Activated CD8-positive, alpha-beta memory T cell treated with anti-CD3 and anti-CD28 coated beads for 1 hour (primary cell): ENCODE measurements at places on chromosomes 4 and X.

- DNase-seq: no peak
These were observed 262.6 kb downstream of the CHIC1 start for GRCh38 chrX:73825569-73825968.

- DNase-seq: no peak
These were observed 608.6 kb upstream of the AADAT start for GRCh38 chr4:170698334-170698733.

DNA sequence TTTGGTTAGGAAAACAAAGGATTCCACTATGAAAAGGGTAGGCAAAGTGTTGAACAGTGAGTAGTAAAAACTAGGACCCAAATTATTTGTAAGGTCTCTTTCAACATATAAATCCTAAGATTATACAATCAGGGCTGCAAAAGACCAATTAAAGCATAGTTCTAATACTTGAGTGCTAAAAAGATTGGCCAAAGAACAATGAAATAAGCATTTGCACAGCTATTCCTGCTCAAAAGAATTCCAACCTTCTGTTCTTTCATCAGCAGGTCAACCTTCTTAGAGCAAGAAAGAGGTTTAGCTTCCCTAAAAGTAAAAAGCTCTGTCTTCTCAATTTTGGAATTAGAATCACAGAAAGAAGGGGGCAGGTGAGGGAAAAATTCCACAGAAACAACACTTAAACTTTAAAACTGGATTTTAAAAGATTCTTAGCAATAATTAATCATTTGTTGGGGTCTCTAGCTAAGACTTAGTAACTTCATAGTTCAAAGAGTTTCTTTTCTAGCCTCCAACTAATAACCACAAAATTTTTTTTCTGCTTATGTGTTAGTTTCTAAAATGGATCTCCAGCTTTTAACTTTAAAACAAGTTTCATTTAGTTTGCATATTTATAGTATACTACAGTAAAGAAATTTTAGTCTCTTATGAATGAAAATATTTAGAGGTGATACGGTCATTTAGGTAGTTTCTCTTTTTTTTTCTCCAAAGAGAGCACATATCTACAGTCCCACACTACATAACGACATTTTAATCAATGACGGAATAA is 16.3 kb downstream of the TSPAN5 start:
- DNase-seq: no peak

DNA sequence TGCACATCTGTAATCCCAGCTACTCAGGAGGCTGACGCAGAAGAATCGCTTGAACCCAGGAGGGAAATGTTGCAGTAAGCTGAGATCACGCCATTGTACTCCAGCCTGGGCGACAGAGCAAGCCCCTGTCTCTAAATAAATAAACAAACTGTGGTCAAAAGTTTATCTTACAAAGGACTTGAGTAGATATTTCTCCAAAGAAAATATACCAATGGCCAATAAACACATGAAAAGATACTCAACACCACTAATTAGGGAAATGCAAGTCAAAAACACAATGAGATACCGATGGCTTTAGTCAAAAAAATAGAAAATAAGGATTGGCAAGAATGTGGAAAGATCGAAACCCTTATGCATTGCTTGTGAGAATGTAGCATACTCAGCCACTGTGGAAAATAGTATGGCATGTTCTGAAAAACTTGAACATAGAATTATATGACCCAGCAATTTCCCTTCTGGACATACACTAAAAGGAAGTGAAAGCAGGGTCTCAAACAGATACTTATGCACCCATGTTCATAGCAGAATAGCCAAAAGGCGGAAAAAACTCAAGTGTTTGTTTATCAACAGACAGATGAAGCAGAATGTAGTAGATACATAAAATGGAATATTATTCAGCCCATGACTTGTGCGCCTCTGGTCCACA is 2.0 kb upstream of the CFAP97 start:
- DNase-seq: no peak

- DNase-seq: no peak
These were observed 54.5 kb upstream of the BCOR start for GRCh38 chrX:40152173-40152711.

DNA sequence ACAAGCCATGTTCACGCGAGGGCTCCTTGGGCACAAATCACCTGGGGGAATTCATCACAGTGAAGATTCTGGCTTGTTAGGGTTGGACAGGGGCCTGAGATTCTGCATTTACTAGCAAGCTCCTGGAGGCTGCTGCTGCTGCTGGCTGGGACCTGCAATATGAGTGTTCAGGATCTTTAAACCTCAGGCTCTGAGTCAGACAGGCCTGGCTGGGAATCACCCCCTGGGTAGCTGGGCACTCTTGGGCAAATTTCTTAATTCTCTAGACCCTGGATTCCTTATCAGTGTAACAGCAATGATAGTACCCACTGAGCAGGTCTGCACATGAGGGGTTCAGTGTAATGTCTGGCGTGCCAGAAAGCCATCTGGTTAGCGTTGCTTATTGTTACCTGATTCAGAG is 101.5 kb downstream of the DHX15 start:
- DNase-seq: no peak

- DNase-seq: no peak
These were observed 125.4 kb upstream of the ZCCHC13 start for GRCh38 chrX:74178536-74178935.

DNA sequence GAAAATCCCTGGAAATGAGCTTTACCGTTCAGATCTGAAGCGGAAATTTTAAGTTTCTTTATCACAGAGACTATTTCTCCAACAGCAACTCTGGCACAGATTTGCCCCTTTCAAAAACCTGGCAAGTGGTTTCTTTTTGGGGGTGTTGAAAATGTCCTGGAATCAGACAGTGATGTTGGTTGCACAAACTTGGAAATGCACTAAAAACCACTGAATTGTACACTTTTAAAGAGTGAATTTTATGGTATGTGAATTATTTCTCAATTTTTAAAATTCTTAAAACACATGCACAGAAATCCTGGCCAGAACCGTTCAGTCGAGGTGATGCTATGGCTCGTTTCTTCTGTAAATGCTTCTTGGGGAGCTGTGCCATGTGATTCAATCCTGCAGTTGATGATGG is 121.2 kb upstream of the RBPJ start:
- DNase-seq: no peak

- DNase-seq: no peak
These were observed 419.4 kb downstream of the C4orf33 start for GRCh38 chr4:129515356-129515755.

- no peak for DNase-seq
These were observed 5.7 kb upstream of the PLCXD1 start for GRCh38 chrX:275476-275966.

DNA sequence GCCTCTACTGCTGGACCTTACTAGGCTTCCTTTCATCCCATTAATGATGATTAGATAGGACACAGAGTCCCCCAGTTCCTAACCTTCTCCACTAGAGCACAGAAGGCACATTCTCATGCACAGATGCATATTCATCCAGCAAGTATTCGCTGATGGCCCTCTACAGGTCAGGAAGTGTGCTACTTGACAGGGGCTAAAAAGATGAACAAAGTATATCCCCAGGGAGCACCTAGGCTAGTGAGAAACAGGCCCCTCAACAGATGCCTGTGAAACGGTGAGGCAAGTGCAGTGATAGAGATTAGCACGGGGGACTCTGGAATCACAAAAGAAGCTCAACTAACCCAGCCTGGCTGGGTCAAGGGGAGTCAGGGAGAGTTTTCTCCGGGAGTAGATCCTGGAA is 95.8 kb downstream of the MGST2 start:
- DNase-seq: no peak

- no peak for DNase-seq
These were observed 38.9 kb downstream of the TKTL1 start for GRCh38 chrX:154334496-154334895.

GRCh38 chrX:129939986-129940385 is 34.0 kb downstream of the UTP14A start:
- DNase-seq: no peak

GRCh38 chrX:136369377-136369776 is 68.6 kb downstream of the ADGRG4 start:
- no peak for DNase-seq

- DNase-seq: no peak
These were observed at the start of gene DCLK2 for GRCh38 chr4:150078041-150078578. DCLK2 (plus strand) TSS chr4:150078445; CDS start chr4:150079028, 583 bp downstream.

- no peak for DNase-seq
These were observed 114.6 kb upstream of the GRID2 start for GRCh38 chr4:92189146-92189545.

DNA sequence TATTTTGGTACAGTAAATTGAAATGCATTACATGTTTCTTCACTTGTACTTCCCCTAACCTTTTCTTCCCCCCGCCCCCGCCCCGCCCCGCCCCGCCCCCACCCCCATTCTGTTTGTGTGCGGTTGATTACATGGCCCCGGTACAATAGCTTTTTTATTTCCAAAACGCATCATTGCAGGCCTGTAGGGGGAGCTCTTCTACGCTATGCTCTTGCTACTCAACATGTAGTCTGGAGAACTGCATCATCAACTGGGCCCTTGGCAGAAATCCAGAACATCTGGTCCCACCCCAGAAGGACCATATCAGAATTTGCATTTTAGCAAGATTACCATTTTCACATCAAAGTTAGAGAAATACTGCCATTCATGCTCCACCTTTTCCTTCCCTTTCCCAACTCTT is 333.3 kb upstream of the DDX53 start:
- DNase-seq: no peak

DNA sequence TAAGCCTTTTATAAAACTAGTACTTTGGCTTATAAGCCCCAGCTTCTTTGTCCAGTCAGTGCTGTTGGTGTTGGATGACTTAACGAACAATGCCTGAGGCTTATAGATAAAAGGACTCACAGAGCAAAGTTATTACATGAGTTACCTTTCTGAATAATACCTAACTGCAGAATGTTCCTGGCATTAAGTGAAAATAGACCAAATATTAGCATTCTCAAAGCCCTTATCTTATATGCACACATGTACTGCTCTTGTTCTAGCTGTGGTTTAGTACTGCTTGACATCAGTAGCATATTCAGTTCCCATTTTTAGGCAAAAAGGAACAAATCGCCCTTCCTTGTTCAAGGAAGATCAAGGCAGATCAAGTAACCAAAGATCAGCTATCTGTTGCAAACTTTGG is 131.6 kb downstream of the ZNF330 start:
- no peak for DNase-seq

DNA sequence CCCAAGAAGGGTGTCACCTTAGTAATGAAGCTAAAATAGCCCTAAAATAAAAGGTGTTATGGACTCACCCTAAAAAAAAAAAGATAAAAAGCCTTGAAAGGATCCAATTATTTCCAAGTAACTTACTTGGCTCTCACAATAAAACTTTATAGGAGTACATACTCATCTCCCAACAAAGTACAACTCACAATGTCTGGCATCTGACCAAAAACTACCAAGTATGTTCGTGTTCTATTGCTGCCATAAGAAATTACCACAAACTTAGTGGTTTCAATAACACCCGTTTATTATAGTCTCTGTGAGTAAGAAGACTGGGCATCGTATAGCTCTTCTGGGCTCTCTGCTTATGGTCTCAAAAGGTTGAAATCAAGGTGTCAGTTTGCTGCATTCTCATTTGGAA is 51.0 kb downstream of the BEX1 start:
- no peak for DNase-seq

DNA sequence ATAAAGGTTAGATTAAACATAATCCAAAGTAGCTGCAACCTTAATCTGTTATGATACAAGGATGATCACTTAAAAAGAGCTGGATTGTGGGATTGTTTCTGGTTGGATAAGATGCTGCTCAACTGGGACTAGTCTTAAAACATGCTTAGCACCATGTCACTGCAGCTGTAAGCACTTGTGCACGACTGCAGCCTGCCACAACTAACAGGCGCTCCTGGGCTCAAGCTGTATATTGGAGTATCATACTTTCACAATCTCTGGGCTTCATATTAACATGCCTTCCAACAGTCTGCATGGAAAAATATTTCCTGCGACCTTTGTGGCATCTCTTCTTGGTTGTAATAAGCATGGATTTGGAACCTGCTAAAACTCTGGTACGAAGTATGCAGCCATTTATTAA is 493.0 kb upstream of the PITX2 start:
- no peak for DNase-seq
